ENCODE measurements at places on chromosomes 4 and X.

DNA sequence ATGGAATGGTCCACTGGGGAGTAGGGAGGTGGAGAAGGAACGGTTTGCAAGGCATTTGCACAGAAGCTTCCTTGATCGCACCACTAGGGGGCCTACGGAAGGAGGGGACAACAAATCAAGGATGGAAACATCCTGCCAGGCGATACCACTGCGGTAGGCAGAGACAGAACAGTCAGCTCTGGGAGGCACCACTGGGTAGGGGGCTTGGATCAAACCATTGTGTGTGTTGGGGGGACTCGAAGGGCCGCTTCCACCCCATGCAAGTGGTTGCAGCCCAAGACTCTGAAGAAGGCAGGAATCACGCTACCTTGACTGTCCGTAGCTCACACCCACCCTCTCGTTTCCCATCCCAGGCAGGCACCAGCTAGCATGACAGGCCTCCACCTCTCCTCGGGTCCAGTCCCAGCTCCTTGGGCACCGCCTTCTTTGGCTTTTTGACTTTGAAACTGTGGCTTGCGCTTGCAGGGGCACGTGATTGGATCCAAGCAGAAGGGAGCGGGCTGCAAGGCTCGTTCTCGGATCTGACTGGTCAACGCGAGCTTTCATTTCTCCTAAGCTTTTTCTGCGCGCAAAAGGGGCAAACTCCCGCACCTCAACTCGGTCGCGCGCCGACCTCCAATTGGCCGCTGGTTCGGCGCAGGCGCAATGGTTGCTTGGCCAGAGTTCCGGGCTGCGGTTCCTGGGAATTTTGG is 28.4 kb downstream of the GAGE1 start:
- DNase-seq: no peak

GRCh38 chr4:153154007-153154975 is 50.0 kb upstream of the TRIM2 start:
- no peak for DNase-seq

- DNase-seq: no peak
These were observed 1.6 kb downstream of the PRICKLE3 start for GRCh38 chrX:49184294-49185281.

GRCh38 chr4:186727169-186727976 is 3.7 kb upstream of the FAT1 start:
- no peak for DNase-seq

GRCh38 chr4:123941306-123941705 is 544.7 kb downstream of the SPRY1 start:
- no peak for DNase-seq

Measured in activated T-helper 1 cell treated with anti-CD3 and anti-CD28 coated beads, Interleukin-2, amount 50 U/mL, for 16 hours (primary cell).